Aorta (tissue), 5 donors: ENCODE measurements at places on chromosomes 2 and 18. TPM values are rescaled to one million over a fixed set of nuclear protein-coding genes. Genes with fewer than 3 reads are reported as not detected.

NPPC gene
- total RNA-seq = 0.49 TPM

DNA sequence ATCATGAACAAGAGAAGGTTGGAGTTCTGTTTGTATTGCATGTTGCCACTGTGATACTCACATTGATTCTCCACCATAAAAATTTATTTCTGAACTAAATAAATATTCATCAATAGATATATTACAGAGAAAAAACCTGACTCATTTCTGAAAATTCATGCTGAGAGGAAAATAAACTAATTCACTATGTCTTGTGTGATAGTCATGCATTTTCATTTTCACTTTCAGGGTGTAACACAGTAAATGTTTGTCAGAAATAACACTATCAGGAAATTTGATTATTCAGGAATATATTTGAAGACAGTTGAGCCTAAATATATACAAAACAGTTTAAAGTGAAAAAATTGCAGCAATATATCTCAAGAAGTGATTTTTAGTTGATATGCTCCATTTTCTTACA is 335.2 kb downstream of the KCNJ3 start:
- DNase-seq = no peak

DNA sequence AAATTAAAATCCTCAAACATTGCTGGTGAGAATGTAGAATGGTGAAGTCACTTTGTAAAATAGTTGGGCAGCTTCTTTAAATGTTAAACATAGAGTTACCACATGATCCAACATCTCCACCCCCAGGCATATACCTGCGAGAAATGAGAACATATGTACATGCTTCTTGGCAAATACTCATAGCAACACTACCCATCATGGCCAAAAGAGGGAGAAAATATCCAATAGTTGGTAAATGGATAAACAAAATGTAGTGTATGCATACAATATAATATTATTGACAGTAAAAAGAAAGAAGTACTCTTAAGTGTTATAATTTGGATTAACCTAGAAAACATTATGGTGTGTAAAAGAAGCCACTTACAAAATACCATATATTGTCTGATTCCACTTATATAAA is 185.9 kb downstream of the CDH7 start:
- DNase-seq = no peak

DNA sequence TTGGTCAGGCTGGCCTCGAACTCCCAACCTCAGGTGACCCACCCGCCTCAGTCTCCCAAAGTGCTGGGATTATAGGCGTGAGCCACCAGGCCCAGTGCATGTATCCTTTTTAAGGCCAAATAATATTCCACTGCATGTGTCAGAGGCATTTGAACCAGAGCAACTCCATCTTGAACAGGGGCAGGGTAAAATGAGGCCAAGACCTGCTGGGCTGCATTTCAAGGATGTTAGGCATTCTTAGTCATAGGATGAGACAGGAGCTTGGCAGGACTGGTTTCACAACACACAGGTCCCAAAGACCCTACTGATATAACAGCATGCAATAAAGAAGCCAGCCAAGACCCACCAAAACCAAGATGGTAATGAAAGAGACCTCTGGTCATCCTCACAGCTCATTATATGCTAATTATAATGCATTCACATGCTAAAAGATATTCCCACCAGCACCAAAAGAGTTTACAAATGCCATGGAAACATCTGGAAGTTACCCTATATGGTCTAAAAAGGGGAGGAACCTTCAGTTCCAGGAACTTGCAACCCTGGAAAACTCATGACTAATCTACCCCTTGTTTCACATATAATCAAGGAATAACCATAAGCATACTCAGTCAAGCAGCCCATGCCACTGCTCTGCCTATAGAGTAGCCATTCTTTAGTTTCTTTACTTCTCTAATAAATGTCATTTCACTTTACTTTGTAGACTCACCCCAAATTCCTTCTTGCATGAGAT is 204.6 kb downstream of the RAB3GAP1 start:
- no peak for DNase-seq

DNA sequence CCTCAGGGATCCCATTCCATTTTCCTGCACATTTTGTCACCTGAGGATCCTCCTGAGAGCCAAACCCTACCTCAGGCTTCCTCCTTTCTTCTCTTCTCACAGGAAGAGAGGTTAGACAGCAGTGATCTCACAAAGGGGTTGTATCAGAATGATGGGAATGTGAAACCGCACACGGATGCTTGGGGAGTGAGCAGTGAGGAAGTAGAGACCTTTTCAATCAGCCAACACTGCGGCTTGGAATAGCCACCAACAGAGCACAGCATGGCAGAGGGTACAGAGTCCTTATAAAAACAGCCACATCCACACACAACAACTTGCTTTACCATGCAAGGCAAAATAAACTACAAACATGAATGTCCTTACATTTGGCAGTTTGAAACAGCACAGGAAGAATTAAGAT is 8.7 kb downstream of the TMEM182 start:
- no peak for DNase-seq

DNA sequence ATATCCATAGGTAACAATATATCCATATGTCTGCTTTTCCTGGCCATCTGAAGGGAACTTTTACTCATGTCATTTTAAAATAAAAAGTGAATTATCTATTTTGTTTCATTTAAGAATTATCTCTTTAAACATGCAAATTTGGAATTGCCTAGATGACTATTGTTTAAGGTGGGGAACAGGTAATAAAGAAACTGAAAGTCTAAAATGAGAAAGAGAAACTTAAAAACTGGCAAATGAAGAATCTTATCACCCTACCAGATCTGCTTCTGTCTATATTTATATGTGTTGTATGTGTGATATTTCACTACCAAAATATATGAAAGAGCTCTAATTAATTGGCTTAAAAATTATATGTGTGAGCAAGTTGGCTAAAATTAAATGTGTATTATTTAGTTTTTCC is 243.2 kb upstream of the KCNH7 start:
- no peak for DNase-seq

GRCh38 chr2:194015751-194016150 is 1641.3 kb upstream of the SLC39A10 start:
- DNase-seq = no peak

DNA sequence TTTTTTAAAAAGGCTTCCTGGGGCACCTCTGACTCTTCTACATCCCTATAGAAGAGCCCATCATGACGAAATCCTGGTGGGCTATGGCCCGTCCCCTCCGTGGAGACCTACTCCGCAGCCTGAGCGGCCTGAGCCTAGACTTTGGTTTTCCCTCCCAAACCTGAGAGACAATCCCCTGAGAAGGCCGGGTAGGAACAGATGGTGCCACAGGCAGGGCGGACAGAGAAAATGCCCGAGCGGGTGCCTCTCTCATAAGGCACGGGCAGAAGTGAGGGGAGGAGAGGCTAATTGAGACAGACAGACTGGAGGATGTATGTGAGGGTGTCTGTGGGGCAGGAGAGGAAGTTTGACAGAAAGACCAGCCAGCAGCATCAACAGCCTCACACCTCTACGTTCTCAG is 20.2 kb upstream of the SFXN5 start:
- DNase-seq = no peak
